ENCODE measurements at places on chromosomes 16 and 17.

DNA sequence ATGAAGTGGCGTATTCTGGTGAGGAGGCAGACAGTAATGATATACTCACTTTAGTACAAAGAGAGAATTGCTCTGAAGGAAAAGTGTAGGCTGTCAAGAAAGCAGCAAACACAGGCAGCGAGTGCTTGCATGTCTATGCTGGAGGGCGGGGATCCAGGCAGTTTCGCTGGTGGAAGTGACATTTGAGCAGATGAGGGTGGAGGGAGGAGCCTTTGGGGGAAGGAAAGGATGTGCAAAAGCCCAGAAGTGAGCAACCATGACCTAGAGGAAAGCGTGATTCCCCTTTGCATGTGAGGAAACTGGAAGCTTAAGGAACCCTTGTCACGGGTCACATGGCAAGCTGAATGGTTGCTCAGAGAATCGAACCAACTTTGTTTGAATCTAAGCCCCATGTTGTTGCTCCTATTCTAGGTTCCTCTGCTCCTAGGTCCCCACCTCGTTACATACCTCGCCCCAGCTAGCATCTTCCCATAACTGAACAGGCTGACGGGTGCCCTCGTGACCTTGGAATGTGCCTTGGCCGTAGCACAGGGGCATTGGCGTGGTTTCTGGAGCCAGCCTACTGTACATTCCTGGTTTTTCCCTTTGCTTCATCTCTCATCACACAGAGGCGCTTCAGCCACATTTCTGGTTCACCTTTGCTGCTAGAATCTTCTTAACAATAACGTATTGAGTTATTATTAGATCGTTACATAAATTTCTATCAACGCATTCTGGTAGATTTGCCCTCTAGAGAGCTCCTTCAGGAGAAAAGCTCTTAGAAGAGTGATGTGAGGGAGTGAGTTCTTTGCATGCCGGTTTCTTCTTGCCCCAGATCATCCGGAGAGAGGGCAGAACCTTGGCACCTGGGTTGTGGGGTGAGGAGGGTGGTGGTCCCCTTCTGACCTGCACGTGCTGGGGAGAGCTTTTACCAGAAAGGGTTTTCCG, 191.8 kb downstream of the SNX29 start:
- DNase-seq, result no peak

DNA sequence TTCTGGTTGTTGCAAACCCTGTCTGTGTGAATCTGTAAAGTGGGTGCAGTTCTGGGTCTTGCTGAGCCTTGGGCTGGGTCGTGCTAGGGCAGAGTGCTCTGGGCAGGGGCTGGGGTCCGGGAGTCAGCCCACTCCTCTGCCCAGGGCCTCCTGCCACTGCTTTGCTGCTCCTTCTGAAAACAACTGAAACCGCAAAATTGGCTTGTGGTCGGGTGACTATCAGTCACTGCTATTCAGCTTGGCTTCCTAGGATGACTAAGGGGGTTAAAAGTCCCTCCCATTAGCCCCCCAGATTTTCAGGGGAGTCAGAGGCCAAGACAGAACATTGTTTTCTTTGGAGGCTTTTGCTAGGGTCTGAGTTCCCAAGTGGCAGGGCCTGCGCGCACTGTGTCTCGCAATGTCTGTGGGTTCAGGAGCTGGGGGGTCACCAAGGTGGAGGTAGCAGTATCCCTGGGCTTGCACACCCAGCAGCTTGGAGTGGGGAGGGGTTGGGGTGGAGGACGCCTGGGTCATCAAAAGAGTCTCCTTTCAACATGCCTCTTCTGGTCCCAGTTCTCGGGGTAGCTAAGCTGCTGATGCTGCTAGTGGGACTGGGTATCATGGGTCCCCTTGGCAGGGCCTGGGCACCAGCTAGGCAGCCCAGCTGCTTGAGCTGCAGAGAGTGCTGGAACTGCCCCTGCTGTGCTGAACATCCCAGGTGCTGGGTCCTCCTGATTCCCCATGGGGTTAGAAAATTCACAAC, 13.5 kb upstream of the TBX21 start:
- DNase-seq, result peak; percentile 69

- DNase-seq, result no peak
Observed at GRCh38 chr17:43901861-43902589, 5.3 kb downstream of the MPP2 start.

DNA sequence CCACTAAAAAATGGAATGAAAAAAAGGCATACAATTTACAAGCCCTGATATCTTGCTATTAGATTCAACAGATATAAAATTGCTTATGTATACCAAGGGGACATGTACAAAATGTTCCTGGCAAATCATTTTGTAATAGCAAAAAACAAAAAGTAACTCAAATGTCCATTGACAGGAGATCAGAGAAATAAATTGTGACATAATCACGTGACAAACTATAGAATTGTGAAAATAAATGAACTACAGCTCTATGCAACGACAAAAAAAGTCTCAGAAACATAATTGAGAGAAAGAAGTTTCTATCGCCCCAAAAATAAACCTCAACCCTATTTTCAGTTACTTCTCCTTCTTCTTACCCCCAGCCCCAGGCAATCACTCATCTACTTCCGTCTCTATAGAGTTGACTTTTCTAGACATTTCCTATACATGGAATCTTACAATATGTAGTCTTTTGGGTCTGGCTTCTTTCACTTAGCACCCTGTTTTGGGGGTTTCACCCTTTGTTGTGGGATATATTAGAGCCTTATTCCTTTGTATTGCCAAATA, 12.1 kb upstream of the ACE start:
- DNase-seq, result no peak
